Thoracic aorta (tissue), 2 donors: ENCODE measurements at places on chromosomes 3 and 15.

DNA sequence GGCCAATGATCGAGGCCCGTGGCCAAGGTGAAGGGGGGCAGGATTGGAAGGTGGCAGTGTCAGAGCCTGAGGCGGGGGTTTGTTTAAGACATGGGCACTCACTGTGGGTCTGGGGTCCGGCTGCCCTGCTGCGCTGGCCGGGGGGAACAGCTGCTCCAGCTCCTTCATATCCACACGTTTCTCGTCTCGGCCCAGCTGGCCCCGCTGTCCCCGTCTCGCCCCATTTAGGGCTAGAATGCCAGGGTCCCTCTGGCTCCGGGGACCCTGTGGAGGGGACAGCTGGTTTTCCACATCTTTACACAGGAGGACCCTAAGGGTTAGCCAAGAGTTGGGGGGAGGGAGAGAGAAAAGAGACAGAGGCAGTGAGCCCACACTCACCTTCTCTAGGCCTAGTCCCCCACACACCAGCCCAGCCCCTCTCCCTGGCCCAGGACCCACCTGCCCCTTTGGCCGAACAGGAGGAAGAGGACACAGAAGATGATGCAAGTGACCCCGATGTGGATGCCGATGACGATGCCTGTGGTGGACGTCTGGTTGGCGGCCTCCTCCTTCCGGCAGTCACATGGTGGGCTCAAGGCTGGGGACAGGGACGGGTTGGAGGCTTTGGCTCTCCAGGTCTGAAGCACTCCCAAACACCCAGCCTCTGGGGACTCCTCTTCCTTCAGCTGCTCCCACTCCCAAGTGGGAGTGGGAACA, 25.0 kb downstream of the RNU5B-1 start:
- H3K4me3 ChIP-seq = no peak overlapping the region
- H3K27ac ChIP-seq = no peak overlapping the region
- no peaks in the 10 kb centered on the region for H3K4me1 ChIP-seq
- no peaks in the 10 kb centered on the region for H3K27me3 ChIP-seq

GRCh38 chr3:129897026-129897425, 3.5 kb upstream of the TMCC1 start:
- H3K4me3 ChIP-seq = no peak overlapping the region
- no peaks in the 10 kb centered on the region for H3K36me3 ChIP-seq
- no peak for DNase-seq
- no peaks in the 10 kb centered on the region for H3K27me3 ChIP-seq
- no peak overlapping the region for H3K27ac ChIP-seq

DNA sequence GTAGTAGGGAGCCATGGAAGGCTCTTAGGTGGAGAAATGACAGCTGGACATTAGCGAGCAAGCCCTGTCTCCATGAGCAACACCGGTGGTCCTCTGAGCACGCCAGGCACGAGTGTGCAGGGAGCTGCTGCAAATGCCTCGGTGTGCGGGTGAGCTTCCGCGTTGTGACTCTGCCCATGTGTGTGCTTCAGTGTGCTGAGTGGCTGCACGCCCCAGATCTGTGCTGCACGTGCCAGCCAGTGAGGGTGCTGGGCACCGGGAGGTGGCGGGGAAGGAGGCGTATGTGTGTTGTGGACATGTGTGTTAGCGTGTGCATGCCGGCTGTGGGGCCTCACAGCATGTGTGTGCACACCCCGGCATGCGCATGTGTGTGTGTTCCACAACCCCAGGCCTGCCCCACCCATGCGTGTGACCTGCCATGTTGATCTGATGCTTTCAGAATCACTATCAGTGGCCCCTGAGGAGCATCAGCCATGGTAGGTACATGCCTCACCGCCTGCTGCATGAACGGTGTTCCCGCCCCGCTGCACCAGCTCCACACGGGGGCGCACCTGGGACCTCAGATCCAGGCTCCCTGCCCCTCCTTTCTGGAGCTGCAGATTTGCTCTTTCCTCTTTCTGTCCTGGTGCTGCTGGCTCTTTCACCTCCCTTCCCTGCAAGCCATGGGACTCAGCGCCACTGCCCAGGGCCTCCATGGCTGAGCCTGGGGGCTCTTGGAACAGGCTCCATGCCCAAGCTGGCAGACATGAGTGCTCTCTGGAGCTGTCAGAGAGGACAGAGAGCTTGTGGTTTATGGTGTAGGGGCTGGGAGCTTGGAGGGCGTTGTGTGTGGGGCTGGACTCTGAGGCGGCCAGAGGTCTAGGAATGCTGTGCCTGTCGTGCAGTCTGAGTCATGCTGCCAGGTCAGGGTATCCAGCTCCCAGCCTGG, 169.4 kb downstream of the TBC1D2B start:
- no peaks in the 10 kb centered on the region for H3K27me3 ChIP-seq
- no peak overlapping the region for H3K27ac ChIP-seq
- no peaks in the 10 kb centered on the region for H3K36me3 ChIP-seq
- H3K4me3 ChIP-seq = no peak overlapping the region

- H3K27ac ChIP-seq = no peak overlapping the region
- no peak overlapping the region for H3K4me3 ChIP-seq
- peak; percentile 4 for DNase-seq
- H3K36me3 ChIP-seq = no peaks in the 10 kb centered on the region
Observed at GRCh38 chr3:21484057-21484827, 266.8 kb downstream of the ZNF385D start.

DNA sequence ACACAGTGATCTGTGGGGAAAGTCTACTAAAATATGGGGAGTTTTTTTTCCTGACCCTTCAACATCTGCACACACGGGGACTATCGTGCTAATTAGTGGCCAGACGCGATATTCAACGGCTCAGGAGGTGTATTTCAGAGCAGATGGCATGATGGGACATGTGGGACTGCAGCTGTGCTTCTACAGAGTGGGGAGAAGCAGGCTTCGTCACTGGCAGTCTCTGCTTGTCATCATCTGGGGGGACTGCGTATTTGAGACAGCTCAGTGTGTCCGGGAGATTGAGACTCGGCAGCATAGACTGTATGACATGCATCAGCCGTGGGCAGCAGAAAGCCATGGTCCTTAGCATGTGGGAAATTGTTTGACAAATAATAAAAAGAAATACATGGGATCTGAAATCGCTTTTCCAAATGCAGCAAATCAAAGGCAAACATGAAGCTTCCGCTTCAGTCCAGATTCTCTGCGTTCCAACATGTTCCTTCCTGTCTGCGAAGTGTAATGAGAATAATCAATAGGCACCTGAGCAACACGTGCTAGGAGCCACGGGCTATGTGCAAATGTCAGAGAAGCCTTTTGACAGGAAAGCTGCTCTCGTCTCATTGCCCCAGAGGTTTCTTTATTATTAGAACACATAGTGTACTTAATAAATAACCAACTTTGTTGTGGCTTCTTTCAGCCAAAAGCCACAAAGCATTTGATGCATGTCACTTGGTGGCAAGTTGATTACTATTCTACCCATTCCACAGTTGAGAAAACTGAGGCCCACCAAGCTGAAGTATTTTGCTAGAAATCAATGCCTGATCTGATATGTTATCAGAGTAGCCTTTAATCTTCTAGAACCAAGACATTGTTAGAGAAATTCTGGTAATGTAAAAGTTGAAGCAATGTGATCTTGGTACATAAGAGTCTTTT, 276.3 kb downstream of the RYR3 start:
- H3K27me3 ChIP-seq = no peaks in the 10 kb centered on the region
- H3K36me3 ChIP-seq = no peaks in the 10 kb centered on the region
- H3K27ac ChIP-seq = no peak overlapping the region
- no peak overlapping the region for H3K4me3 ChIP-seq
- no peaks in the 10 kb centered on the region for H3K4me1 ChIP-seq
